ENCODE measurements at places on chromosomes 3 and 15.

DNA sequence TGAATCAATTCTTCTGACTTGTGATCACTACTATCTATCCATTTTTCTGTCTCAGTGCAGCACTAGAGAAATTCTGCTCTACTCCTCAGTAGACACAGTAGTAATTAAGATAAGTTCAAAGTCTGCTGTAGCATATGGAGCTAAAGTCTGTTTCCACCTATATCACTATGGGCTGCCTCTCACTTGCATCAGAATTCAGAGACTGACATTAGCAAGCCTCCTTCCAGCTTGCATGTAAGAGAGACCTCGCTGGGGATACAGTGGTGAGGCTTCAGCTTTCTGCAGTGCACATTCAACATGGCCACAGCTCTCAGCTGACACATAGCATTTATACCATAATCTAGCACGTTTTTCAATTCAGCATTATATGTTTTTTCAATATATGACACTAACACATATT, 217.0 kb downstream of the PLOD2 start:
- no peak for DNase-seq

GRCh38 chr3:170760174-170760526, 109.8 kb downstream of the RPL22L1 start:
- DNase-seq = no peak

- peak; percentile 55 for DNase-seq
These were observed 3.0 kb downstream of the BBX start for GRCh38 chr3:107525644-107526305.

DNA sequence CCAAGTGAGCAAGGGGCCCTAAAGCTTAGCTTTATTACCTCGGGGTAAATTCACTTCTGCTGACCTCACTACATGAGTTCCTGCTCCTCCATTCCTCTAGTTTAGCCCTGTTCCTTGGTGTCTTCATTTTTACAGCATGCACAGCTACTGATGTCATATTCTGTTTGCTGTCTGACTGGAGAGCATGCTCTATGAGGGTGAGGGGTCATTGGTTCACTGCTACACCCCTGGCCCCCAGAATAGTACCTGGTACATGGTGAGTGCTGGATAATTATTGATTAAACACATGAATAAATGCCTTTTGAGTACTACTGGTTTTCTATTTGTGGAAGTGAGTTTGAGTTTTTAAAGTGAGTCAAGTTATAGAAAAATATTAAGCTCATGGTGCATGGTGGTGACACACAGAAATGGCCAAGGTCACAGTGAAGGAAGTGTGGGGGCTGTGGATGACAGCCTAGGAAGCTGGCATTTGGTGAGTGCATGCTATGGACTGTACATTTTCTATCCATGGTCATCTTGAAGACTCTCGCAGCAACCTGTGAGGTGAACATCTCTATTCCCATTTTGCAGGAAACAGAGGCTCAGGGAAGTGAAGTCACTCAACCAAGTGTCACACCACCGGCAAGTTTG, 34.0 kb downstream of the RPLP1 start:
- no peak for DNase-seq

DNA sequence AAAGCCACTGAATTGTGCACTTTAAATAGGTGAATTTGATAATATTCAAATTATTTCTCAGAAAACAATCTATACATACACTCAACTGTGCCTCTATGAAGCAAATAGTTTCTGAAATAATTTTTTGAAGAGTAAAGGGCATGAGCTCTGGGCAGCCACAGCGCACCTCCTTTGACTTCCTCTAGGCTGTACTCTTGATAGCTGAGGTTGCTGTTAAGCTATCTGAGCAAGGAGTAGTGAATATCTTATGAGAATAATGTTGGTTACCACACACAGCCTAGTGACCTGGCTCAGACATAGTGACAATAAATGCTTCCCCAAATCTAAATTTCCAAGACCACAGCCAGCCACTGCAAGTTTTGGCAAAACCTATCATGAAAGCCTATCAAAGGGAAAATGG, 11.6 kb upstream of the SEC61A1 start:
- DNase-seq = no peak

GRCh38 chr15:31402003-31402402, 75.4 kb downstream of the KLF13 start:
- DNase-seq = peak; percentile 15

GRCh38 chr3:188411750-188412149, 257.8 kb downstream of the LPP start:
- DNase-seq = no peak

DNA sequence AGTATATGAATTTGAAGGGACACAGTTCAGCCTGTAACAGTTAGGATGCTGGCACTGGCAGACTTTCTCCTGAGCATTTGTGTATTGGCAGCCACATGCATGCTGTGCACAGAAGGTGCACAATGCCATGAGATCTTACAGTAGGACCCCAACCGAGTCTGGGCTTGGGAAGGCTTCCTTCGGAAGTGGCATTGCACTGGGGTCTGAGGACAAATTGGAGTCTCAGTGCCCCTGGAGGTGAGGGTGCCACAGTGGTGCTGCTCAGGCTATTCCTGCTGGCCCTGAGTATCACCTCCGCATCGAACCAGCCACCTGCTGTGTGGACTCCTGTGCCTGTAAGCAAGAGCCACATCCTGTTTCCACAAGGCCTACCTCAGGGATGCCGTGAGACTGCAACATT, 99.5 kb downstream of the DNAJB8 start:
- no peak for DNase-seq

GRCh38 chr3:194056731-194057415, 79.1 kb upstream of the HES1 start:
- DNase-seq = no peak

GRCh38 chr3:195774917-195775316, 36.8 kb downstream of the MUC4 start:
- peak; percentile 55 for DNase-seq

GRCh38 chr3:47260605-47261004, 22.0 kb downstream of the KIF9 start:
- no peak for DNase-seq
